ENCODE measurements at places on chromosomes 16 and 17.
A peak's percentile ranks its signal among the peaks of the same experiment; 100 is the strongest.

DNA sequence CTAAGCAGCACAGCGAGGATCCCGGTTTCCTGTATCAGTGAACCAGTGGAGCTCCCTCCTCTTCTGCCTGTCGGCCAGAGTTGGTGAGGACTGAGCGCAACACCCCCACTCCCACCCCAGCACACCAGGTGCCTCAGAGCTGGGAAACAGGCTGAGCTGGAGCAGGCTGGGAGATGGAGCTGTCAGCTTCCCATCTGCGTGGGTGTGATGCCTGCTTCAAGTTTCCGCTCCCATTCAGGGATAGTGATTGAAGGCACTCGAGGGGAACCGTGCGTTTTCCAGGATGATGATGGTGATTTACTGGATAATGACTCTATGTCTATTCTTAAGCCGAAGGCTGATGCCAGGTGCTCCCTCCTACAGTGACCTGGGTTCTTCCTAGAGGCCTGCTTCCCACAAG is 144.5 kb downstream of the TMEM132E start:
- no peak for DNase-seq

DNA sequence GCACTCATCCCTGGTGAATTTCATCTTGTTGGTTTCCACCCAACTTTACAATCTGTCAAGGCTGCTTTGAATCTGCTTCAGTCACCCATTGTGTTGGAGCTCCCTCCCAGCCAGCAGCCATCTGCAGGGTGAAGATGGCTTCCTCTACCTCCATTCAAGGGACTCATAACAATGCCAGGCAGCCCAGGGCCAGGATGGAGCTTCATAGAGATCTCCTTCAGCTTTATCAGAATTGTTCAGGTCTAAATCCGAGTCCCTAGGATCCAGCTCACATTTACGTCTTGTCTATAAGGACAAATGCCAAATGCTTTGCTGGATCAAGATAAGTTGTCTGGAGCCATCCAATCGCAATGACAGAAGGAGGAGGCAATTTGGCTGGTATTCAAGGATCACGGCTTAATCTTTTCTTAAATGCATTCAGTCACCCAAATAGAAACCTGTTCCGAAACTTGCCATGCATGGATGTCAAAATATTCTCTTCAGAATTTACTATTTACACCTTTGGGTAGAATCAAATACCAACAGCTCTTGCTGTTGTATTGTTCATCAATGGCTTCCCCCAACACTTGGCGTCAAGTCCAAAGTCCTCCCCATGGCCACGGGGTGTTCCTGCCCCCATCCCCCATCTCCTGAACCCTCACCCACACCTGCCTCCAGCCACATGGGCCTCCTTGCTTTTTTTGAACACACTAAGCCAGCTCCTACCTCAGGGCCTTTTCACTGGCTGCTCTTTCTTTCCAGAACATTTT is 3.8 kb upstream of the FAM171A2 start:
- DNase-seq = no peak

- peak; percentile 67 for DNase-seq
Measured at GRCh38 chr16:66478733-66479511, 51.8 kb downstream of the BEAN1 start.

GRCh38 chr17:6374271-6374691 is 60.6 kb downstream of the AIPL1 start:
- no peak for DNase-seq

DNA sequence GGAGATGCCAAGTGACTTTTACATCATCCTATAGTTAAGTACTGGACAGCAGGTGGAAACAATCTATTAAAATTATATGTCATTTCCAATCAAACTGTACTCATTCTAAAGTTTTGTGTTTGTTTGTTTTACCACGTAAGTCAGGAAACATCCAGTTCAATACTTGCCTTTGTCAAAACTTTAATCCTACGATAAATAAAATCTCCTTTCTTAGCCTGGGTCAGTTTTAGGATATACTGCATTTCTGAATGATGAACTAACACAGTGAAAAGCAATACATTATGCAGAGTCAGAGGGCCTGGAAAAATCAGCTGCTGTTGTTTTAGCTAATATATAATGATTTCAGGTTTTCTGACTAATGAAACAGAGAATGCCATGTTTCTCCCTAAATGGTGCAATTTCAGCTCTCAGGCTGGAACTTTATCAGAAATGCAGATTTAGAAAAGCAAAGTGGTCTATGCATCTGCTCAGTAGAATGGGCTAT is 756.4 kb downstream of the CDH11 start:
- peak; percentile 54 for DNase-seq

DNA sequence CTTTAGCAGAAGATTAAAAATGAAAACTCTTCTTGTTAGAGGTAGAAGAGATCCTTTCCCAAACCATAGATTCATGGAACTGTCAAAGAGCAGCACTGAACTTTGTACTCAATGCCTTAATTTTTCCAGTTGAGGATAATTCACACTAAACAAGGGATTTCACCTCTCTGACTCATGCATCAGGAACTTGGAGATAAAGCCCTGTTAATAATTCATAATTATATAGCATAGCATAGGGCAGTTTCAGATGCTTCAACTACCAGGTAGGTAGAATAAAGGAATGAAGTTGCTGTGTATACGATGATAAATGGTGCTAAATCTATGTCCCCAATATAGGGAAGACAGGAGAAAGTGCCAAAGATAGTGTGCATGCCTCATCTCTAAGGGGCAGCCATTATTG is 450.4 kb downstream of the MAF start:
- DNase-seq = no peak

DNA sequence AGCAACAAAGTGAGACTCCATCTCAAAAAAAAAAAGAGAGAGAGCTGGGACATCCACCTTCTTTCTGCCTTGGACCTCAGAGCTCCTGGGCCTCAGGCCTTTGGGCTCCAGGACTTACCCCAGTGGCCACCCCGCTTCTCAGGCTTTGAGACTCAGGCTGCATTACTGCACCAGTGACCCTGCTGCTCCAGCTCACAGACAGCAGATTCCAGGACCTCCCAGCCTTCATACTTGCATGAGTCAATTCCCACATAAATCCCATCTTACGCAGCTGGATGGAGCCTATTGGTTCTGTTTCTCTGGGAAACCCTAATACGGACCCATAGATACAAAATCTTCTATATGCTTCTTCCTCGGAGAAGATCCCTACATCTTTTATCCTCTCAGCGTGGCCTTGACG is 2.1 kb upstream of the CEP295NL start:
- DNase-seq = no peak
